Right kidney (tissue), 9 donors: ENCODE measurements at places on chromosomes 1 and 21.

DNA sequence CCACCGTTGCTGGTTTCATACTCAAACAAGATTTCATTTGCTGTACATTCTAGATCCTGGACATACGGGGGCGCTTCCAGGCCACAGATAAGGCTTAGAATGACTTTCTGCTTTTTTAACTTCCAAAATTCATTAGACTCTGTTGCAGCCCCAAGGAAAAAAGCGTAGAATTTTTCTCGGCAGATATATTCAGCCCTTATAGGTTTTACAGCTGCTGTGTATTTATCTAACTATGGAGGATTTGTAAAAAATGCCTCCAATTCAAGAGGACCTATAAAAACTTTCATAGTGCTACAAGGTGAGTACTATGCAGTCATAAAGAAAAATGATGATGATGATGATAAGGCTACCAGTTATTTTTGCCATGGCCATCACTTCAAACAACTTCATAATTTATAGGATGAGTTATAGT is 51.6 kb downstream of the SLC30A10 start:
- no peak for DNase-seq

DNA sequence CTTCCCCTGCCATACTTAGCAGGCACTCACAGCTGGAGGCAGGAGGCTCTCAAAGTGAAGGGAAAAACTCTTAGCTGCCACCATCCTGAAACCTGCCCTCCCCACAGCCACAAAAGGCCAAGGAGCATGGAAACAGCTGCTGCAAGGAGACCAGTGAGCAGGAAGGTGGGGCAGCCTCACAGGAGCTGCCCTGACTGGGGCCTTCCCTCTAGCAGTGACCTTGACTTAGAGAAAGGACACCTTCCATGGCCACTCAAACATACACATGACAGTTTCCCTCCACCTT is 126.3 kb downstream of the HIVEP3 start:
- DNase-seq = no peak

DNA sequence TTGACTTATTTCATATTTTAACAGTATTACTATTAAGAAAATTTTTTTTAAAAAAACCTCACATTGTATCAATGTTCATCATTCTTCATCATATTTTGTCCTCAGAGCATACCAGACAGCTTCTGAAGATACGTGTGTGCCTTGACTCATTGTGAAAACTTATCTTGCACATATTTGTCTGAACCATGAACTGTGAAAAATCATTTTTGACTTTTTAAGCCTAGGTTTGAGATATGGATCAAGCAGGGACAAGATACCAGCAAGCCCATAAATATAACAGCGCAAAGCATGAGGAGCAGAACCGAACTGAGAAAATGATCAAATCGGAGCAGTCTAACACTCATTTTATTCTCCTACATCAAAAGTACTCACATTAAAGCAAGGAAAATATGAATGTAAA is 506.0 kb downstream of the BRINP3 start:
- DNase-seq = no peak

DNA sequence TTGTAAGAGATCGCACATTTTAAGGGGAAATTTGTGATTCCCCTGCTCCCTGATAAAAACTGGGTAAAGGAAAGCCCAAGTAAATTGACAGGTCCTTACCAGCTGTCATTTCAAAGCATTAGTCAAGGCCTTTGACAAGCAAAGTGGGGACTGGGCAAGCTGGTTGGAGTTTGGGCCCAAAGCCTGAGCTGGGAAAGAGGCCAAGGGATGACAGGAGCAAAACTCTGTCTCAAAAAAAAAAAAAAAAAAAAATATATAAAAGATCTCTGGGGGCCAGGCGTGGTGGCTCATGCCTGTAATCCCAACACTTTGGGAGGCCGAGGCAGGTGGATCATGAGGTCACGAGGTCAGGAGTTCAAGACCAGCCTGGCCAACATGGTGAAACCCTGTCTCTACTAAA is 36.9 kb downstream of the SLC2A1 start:
- no peak for DNase-seq

DNA sequence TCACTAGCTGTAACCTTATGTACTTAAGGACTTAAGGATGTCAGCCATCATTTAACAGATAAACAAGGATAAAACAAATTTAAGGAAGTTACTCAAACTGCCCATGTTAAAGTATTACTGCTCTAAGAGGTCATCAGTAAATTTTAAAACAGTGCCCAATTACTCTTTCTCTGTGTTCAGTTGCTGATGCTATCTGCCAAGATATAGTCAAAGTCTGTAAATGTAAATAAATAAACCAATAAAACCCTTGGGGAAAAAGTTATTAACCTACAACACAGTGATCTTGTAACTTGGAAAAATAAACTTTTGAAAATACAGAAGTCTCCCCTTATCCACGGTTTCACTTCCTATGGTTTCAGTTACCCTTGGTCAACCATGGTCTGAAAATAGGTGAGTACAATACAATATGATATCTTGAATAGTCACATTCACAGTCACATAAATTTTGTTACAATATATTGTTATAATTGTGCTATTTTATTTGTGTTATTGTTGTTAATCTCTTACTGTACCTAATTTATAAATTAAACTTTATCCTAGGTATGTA is 501.8 kb downstream of the LMO4 start:
- DNase-seq = no peak

DNA sequence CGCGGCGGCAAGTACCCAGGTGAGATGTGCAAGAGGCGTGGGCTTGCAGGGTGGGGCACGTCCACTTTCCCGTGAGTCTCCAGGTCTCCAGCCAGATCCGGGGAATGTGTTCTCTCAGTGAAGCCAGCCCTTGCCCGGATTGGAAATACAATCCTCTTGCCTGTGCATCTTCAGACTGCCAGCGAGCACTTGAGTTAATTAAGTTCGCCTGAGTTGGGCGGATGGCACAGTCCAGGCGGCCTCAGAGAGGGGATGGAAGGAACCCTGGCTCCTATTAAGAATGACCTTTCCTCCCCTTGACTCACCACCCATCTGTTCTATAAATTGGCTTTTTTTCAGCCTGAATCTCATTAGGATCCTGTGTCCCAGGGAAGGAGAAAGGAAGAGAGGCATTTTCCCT is 33.3 kb upstream of the CNTN2 start:
- no peak for DNase-seq

DNA sequence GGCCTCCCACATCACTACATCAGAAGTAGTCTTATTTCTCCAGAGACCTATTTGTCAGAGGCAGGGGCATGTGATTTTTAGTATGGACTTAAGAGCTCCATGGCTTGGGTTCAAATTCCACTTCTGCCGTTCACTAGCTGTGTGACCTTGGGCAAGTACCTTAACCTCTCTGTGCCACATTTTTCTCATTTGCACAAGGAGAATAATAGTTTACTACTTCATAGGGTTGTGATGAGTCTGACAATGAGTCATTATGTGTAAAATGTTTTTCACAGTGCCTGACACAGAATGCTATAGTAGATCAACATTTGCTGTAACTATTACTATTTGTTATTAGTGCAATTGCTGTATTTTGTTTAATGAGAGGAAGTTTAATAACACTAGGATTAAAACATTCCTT is 200.6 kb downstream of the PRDM2 start:
- no peak for DNase-seq

DNA sequence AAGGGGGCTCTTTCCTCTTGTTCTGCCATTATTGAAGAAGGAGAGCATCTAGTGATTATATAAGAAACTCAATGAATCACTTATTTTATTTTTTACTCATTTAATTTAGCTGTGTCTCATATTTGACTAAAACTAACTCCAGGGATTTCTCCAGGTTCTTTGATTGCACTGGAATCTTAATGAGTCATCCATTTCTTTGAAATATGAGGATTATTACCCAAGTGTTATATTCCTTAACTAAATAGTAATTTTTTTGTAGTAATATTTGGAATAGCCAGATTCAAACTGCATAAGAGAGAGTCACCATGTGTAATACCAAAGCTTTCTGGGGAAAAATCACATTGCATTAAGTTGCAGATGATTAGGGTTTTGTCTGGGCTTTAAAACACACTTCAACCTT is 59.5 kb downstream of the NTMT2 start:
- no peak for DNase-seq

DNA sequence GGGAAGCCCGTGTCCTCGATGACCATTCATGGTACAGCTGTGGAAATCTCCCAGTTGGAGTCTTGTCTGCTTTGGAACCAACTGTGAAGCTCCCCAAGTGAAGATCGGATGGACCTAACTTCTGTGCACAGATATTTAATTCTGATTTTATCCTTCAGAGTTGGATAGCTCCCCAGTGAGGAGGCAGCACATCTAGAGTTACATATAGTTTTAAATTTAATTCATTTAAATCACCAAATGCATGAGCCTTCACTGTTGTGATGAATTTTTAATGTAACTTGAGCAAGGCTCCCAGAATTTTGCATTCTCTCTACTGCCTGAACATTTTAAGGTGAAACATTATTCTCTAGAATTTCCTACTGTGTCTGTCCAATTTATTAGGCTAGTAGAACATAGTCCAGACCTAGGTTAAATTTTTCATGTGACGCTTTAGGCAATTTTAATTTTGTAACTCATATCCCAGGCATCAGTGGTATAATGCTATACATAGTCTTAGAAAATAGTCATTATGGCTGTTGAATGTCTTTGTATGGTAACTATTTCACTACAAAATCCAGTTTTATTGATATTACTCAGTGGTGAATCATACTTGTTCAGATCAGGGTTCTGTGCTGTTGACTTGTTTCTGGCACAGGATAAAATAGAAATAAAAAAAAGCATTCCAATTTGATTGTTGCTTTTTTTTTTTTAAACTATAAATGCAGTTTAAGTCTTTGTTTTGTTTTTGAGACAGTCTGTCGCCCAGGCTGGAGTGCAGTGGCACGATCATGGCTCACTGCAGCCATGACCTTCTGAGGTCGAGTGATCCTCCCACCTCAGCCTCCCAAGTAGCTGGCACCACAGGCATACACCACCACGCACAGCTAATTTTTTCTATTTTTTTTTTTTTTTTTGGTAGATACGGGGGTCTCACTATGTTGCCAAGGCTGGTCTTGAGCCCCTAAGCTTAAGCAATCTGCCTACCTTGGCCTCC is 66.9 kb downstream of the PRDM2 start:
- DNase-seq = no peak

GRCh38 chr1:20250340-20250989 is 40.2 kb upstream of the VWA5B1 start:
- no peak for DNase-seq

- DNase-seq = no peak
These were observed 30.1 kb upstream of the PTGFRN start for GRCh38 chr1:116879478-116880133.

DNA sequence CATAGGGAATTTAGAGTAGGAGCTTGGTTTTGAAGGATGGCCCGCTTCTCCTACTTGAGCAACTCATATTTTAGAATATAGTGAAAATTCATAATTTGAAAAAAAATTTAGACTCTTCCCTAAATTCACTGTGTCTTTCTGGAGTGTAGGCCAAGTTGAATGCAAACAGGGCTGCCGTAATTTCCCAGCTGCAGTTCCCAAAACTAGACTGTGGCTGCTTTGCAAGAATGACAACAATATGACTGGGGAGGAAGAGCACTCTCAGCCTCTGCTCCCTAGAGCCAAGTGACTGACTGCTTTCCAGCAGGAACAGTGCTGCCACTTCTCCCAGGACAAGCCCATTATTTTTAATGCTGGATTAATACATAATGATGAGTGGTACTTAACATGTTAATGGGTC is 209.0 kb downstream of the RHOU start:
- DNase-seq = no peak

- no peak for DNase-seq
These were observed 41.7 kb downstream of the PTGFRN start for GRCh38 chr1:116951200-116951935.

GRCh38 chr1:236489710-236490377 is 33.9 kb upstream of the LGALS8 start:
- no peak for DNase-seq

- no peak for DNase-seq
These were observed 24.8 kb upstream of the GBP6 start for GRCh38 chr1:89339039-89339438.

DNA sequence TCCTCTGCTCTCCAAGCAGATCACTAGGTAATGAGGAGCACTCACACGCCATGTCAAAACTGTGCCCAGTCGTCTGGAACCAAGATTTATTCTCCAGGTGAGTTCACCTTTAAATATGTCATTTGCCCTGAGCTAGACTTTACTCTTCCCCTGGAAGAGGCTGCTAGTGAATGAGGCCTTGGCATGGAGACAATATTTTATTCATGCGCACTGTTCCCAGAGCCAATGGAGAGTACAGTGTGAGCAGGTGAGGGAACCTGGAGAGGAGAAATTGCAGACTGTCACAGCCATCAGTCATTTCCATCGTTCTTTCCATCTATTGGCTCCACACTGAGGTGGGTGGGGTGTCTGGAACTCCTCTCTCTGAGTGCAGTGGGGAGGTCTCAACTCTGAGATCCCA is 333.6 kb downstream of the KCNH1 start:
- no peak for DNase-seq

- DNase-seq = no peak
These were observed 650.8 kb downstream of the PLPP3 start for GRCh38 chr1:55928576-55928975.

GRCh38 chr1:15684468-15685291 is 560 bp downstream of the PLEKHM2 start:
- DNase-seq = peak; percentile 78

DNA sequence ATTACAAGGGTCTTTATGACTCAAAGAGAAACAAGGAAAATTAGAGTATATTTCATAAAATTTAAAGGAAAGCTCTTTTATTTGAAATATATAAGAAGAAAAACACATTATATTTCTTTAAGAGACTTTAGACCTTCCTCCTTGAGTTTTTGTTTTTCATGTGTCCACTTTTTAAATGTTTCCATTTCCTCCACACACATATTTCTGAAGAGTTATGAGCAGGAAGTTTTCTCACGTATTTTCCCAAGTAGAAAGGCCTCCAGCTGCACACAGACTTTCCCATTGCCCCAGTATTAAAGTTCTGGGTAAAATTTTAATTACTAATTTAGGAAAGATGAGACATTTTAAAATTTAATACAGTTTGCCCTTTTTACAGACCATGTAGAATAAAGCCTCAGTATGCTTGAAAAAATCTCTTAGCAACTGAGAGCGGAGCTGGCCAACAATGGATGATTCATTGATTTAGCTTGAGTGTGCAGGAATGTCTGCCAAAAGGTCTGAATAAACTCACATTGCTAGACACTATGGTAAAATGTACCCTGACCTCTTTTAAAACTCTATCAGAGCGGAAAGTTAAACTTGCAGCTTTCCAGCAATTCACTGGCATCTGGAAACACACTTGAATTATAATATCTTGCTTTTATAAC is 57.9 kb downstream of the DDAH1 start:
- peak; percentile 41 for DNase-seq

GRCh38 chr1:230701434-230701833 is 12.5 kb downstream of the AGT start:
- no peak for DNase-seq

GRCh38 chr1:10745383-10745782 is 51.1 kb downstream of the CASZ1 start:
- DNase-seq = no peak

- peak; percentile 67 for DNase-seq
These were observed 8.7 kb downstream of the PLEKHA6 start for GRCh38 chr1:204350857-204351573.
